ENCODE measurements at places on chromosomes 4 and X.

DNA sequence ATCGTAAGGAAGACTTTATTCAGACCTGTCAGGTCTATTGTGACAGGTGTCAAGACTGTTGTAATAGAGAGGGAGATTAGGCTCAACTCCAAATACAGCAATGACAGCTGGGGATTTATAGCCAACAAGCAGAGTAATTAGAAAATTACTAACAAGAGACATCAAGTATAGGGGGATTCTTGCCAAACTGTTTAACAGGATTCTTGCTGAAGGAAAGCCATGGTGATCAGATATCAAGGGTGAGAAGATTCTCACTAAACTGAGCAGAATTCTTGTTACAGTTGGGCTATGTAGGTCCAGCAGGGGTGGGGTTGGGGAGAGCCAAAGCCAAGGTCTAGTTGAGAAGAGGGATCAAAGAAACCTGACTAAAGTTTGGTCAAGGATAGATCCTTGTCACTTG, 461.0 kb upstream of the GALNT7 start:
- DNase-seq, result no peak

- no peak for DNase-seq
These were observed 100.8 kb upstream of the TENM3 start for GRCh38 chr4:182142176-182143085.

GRCh38 chrX:97322401-97322800, 438.7 kb downstream of the RPA4 start:
- DNase-seq, result no peak

GRCh38 chrX:109301177-109301576, 180.7 kb downstream of the GUCY2F start:
- no peak for DNase-seq

GRCh38 chrX:15310117-15310516, 5.3 kb downstream of the ASB11 start:
- DNase-seq, result no peak

DNA sequence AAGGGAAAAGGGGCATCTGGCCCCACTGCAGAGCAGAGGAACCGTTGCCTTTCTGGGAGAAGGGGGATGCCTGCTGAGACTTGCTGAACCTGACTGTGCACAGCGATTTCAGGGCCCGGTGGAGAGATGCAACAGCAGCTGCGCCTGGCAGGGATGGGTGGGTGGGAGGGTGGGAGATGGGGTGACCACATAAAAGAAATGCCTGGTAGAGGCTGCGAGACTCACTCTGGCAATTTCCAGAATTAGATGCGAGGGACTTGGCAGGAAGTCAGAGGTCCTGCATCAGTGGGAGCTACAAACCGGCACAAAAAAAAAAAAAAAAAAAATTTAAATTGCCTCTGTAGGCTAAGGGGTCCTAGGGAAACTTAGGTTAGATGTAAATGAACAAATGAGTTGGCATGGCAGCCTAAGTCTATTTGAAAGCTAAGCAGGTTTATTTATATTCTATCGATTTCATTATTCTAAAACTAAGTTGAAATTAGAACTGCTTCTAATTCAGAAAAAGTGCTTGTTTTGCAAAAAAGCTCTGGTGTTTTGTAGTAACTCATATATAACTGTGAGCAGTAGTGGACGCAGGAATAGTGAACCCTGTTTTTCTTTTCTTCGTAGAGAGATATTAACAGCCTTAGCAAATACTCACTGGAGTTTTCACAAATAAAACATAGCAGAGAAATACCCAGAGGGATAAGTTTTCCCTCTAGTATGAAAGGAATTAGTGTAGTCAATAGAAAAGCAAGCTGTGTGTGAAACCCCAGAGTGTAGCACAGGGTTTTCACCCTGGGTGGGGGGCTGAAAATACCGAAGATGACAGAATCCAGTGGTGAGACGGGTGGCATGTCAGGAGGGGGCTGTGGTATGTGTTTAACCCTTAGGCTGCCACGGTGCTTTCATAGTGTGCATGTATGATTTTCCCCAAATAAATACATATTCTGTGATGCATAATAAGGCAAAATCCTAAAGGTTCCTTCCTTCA, 130.1 kb downstream of the EGF start:
- no peak for DNase-seq

DNA sequence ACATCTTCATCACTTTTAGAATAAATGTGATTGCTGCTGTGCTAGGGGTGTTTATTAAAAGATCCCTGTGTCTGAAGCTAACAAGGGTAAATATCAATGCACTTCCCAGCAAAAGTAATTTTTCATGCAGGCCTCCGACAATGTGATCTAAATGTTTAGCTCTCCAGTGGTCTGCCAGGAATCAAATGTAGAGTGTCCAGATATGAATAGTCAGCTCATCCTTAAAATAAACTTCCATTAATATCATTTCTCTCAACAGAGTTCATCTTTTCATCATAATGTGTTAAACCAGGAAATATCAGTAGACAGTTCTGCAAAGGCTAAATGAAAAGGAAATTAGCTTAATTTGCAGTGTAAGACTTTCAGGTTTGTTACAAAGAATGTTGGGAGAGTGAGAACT, 102.2 kb upstream of the EGFL6 start:
- DNase-seq, result no peak

- no peak for DNase-seq
These were observed 1384.4 kb upstream of the PCDH10 start for GRCh38 chr4:131764730-131765129.

DNA sequence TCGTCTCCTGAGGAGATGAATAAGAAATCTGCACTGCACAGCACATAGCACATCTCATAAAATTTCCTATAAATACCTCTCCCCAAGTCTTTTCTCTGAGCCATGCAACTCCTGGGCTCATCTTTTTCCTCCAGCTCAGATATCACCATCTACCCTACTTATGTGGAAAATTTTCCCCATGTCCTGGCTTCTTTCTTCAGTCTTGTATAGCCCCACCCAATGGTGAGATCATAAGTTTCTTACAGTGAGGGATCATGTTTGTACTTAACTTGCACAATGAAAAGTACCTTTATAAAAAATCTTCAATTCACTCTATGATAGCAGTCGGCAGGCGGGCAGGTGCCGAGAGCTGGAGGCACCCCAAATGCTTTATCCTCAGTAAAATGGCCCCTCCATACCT, 198.6 kb upstream of the S100G start:
- no peak for DNase-seq

DNA sequence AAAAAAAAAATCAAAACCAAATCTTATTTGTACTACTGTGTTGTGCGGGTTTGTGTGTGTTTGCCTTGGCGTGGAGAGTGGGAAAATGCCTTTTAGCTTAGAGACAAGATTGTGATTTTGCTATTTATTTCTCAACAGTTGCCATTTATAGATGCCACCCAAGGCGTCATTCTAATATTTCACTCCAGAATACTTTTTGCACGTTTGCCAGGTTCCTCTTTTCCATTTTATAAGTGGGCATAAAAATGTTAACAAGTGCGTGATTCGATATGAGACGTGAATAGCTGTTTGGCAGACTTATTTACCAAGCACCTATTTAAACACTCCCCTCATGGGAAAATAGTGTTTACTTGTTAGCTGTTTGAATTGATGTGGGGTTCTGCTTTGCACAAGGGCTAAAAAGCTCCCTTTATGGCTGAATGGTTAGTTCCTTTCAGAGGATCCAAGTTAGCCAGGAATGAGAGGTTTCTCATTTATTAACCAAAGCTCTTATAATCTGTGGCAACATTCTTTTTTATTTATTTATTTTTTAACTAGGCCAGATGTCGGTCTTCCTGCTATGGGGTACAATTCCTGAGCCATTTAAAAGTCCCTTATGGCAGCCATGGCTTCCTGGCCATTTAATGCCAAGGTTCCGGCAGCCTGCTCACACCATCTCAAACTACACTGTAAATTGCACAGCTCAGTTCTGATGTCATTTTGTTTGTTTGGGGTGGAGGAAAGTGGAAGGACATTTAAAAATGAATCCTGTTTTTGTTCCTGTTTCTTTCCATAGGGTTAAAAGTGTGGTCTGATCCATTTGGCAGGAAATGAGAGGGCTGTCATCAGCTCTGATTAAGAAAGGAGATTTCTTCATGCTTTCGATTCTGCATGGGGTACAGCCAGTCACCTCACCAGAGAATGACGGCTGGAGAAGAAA, 14.6 kb downstream of the SMIM20 start:
- DNase-seq, result peak; percentile 86

GRCh38 chrX:149570668-149571067, 16.6 kb downstream of the MAGEA9B start:
- no peak for DNase-seq

GRCh38 chr4:86965019-86965976, 30.5 kb downstream of the AFF1 start:
- peak; percentile 79 for DNase-seq

- DNase-seq, result peak; percentile 84
These were observed 38.1 kb downstream of the LAMTOR3 start for GRCh38 chr4:99856166-99856565.

DNA sequence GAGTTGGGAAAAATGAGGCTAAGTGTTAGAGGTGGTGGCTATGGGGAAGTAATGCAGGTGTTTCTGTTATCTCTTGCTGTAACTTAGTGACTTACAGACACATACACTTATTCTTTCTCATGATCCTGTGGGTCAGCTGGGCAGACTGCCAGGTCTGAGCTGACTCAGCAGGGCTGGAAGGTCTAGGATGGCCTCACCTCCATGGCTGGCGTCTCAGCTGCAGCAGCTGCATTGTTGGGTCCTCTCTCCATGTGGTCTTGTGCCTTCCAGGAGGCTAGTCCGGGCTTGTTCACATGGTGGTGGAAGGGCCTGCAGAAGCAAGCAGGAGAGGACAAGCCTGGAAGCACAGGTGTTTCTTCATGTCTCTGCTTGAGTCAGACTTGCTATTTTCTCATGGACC, 172.7 kb downstream of the NHS start:
- no peak for DNase-seq

- no peak for DNase-seq
These were observed 78.3 kb downstream of the CLDN22 start for GRCh38 chr4:183241721-183242151.

DNA sequence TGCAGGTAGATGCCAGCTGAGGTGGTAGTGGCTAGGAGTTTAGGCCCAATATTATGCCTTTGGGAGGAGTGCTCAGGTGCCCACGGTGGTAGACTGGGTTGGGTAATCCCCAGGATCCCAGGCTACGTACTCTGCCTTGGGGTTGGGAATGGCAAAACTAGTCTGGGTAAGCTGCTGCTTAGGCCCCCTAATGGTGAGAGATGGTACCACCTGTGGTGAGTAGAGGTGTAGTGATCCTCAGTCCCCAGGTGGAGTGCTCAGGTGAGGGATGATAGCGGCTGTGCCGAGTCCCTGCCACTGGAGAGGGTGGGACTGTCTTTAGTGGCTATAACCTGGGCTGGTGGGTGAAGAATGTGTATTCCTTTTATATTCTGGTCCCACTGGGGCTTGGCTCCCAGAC, 75.2 kb downstream of the IL1RAPL2 start:
- DNase-seq, result no peak

- DNase-seq, result no peak
These were observed 62.6 kb downstream of the FRAS1 start for GRCh38 chr4:78119698-78120097.

GRCh38 chrX:16488959-16489358, 161.0 kb upstream of the S100G start:
- DNase-seq, result no peak

- peak; percentile 81 for DNase-seq
These were observed 212.9 kb downstream of the CBR4 start for GRCh38 chr4:168797194-168797593.

DNA sequence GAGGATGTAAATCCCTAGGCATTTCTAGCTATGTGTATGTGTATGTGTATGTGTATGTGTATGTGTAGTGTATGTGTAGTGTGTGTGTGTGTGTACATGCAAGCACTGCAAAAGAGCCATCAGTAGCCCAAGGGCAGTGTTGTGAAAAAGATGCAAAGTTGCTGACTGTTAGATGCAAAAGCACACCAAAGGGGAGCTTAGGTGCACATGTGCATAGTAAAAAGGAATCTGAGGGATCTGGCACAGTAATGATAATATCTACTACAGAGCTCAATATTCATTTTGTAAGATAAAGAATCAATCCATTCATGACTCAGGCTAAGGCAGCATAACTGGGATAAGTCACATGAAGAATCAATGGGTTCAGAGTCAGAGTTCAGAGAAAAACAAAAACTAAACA, 80.2 kb downstream of the TMEM47 start:
- DNase-seq, result no peak

DNA sequence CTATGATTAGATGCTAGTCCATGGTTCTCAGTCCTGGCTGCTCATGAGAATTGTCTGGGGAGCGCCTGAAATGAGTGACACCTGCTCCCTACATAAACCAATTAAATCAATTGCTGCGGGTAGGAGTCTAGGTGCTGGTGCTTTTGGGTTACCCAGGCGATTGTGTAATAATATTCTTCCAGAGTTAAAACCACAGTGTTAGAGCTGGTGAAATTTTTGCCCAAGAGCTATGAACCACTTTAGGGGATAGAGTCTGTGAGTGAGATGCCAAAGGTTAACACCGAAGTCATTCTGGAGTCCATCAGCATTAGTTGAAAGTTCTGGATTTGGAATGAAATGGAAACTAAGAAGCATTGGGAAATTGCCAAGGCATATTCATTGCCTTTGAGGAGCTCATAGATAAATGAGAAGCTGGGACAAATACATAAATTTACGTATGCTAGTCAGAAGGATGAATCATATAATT, 15.3 kb downstream of the PDK3 start:
- DNase-seq, result peak; percentile 47

DNA sequence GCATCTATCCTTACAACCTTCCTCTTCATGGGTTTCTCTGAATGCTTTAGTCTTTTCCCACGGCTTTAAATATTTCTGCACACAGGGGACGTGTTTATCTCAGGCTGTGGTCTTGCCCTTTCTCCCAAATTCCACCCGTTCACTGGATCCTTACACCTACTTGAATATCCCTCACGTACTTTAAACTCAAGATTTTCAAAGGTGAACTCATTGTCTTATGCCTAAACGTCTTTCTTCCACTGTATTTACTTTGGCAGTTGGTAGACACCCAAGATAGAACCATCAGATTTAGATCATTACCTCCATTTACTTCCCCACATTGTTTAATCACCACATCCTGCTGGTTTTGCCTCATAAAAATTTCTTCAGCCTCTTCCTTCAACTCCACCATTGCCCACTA, 269.2 kb downstream of the CBLL2 start:
- no peak for DNase-seq

DNA sequence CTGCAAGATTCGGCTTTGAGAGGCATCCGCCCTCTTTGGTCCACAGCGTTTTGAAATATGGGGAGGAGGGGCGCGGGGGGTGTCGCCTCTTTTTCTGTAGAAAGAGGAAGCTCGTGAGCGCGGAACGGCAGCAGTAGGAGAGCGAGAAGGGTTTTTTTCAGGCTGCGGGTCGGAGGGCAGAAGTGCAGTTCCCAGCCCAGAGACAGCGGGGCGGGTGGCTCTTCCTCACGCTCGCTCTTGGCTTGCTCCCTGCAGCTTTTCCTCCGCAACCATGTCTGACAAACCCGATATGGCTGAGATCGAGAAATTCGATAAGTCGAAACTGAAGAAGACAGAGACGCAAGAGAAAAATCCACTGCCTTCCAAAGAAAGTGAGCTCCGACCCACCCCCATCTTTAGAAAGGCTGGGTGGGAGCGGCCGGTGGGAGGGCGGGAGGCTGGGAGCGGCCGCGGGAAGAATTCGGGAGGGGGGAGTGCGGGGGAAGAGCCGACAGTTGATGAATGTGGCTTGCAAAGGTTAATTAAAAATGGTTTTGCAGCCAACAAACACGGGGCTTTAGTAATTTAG, 1.2 kb downstream of the TMSB4X start:
- peak; percentile 76 for DNase-seq

- no peak for DNase-seq
These were observed 868.3 kb downstream of the RAB28 start for GRCh38 chr4:12615822-12616221.

GRCh38 chr4:35166466-35166865, 1077.8 kb downstream of the ARAP2 start:
- DNase-seq, result no peak

All from inflammatory macrophage treated with lipopolysaccharide for 1 hour (primary cell).